Tongue (tissue), 3 donors: ENCODE measurements at places on chromosomes 12 and 14. TPM values are rescaled to one million over a fixed set of nuclear protein-coding genes. Genes with fewer than 3 reads are reported as not detected.
A peak's percentile ranks its signal among the peaks of the same experiment; 100 is the strongest.

DNA sequence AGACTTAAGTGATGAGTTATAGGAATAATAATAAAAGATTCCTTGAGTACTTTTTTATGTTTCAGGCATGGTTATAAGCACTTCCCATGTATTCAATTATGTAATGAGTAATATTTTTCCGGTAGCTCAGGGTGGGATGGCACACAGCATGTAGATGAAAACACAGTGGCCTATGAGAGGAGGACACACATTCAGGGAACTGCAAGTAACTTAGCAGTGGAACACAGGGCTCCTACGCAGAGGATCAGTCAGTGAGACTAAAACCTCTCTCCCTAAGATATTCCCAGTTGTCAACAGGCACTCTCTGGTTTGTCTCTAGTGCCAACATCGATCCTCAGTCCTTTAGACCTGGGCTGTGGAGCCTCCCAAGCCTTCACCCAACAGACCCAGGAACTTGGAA, 219.4 kb downstream of the DIO2 start:
- no peak for DNase-seq

GRCh38 chr12:53825246-53826081, 73.7 kb upstream of the CISTR start:
- DNase-seq = no peak

DNA sequence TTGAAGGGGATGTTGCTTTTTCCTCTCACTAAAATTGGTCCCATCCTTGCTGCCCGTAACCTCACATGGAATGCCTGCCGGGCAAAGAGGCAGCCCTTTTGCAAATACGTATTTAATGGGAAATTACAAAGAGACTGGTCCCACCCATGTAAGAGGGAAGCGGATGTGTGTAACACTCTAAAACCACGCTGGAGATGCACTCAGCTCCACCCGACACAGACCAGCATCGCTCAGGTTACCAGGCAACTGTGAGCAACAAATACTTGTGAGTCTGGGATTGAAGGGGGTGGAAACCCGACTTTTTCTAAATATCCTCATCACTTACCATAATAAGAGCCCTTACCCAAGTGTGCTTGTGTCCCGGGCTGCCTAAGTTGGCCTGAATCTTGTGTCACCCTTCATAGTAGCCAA, 47.7 kb downstream of the ELK3 start:
- DNase-seq = peak; percentile 88

DNA sequence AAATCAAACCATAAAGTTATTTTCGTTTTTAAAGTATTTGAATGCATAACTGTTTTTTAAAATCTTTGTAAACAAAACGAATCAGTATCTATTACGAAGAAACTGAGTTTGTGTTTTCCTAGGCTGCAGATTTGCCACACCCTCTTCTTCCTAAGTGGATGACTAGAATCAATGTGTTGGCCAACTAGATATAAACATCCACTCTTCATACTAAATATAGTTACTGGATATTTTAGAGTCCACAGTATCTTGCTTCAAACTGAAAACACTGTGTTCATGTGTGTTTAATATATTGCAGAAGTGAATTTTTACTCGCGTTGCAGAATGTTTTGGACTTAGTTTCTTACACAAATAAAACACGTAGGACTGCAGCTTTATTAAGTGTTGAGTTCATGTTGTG, 63.2 kb downstream of the KLHL28 start:
- peak; percentile 43 for DNase-seq

DNA sequence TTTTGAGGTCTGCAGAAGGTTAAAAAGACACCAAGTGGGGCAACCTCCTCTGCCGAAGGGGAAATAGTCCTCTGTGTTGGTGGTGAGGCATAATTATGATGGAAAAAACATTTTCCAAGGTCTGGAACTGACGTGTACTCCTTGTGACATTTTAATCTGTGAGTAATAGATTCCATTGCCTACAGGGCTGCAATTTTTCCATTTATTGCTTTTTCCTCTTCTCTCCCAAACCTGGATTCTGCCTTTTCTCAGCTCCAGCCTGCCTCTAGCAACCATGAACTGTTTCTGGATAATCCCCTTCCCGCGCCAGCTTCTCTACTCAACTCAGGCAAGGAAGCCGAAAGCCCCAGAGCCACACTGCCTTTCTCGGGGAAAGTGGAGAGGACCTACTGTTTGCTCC, 230.1 kb upstream of the PLXNC1 start:
- peak; percentile 17 for DNase-seq

DNA sequence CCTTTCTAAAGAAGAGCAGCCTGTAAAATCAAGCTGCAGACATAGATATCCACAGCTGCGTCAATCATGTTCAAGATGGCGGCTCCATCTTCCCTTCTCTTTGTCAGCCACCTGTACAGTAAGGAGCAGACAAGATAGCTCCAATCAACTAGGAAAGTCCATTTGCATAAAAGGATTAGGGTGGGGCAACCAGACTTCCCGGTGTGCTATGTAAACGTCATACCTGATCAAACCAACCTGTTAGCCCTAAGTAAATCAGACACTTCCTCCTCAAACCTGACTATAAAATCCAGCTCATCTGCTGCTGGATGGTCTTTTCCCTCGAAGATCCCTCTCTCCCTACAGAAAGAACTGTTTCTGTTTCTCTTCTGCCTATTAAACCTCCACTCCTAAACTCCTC, 60.1 kb downstream of the BCAT1 start:
- DNase-seq = no peak

GRCh38 chr14:56063131-56063530, 55.1 kb upstream of the PELI2 start:
- DNase-seq = no peak

GRCh38 chr14:22850944-22851764, 14.8 kb downstream of the MMP14 start:
- peak; percentile 92 for DNase-seq

GRCh38 chr12:20463913-20464524, 95.7 kb downstream of the PDE3A start:
- DNase-seq = no peak

- DNase-seq = no peak
These were observed 255.1 kb upstream of the KRR1 start for GRCh38 chr12:75766263-75767160.

DNA sequence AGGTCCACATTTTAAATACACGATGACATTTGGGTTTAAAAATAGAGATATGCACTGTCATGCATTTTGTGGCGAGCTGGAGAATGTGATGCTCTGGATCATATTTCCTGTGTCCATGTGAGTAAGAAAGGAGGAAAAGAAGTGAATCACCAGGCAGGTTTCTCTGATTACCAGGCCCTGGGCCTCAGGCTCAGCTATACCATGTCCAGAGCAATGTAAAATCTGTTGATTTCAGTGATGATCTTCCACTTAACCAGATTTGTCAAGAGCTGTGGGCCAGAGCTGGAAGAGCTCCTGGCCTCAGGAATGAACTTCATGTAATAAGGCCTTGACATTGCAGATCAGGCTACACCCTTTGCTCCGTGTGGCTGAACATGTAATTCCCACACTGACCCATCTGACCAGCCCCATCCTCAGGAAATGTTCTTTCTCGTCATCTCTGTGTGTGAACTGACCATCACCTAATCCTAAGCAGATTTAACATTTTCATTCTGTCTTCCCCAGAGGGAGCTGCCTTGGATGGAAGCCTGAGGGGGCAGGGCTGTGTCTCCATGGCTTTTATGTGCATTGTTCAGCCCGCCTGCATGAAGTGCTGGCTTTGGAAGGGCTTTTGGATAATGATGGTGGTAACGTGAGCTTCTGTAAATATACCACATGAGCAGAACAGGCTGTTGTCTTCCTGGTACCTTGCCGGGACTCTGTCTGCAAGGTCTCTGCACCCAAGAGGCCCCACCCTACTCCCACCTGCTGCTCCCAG, 54.5 kb downstream of the CRACR2A start:
- DNase-seq = peak; percentile 60

GRCh38 chr12:117441751-117442150, 80.3 kb upstream of the NOS1 start:
- peak; percentile 94 for DNase-seq

- no peak for DNase-seq
These were observed 7.5 kb upstream of the PTPRR start for GRCh38 chr12:70928071-70928470.

DNA sequence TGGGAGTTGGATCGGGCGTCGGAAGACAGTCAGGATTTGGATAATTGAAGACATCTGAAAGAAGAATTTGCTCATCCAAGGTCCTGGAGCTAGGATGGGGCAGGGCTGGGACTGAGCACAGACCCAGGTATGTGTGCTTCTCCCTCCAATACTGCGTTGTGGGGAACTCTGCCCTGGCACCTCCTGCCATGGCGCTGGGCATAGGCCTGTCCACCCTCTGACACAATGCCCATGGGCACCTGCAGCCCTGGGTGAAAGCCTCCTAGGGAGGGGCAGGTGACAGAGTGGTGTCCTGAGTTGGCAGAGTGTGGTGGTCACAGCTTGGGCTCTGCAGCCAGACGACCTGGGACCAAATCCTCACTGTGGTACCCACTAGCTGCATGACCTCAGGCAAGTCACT, 53.3 kb downstream of the CALM1 start:
- DNase-seq = no peak

GRCh38 chr12:2172491-2173214, 119.9 kb downstream of the CACNA1C start:
- DNase-seq = no peak

DNA sequence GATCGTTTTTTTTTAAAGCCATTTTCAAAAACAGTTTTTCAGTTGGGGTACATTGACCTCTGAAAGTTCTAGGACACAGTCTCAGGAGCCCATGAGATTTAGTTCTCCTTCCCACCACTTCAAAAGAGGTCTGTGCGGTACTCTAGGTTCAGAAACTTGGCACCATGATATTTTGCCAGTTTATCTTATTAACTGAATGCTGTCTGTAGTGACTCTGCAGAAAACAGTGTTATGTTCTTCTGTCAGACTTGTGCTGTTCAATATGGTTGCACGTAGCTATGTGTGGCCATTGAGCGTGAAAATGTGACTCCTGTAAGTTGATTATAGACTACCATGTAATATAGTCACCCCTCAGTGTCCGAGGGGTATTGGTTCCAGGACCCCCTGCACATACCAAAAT, 35.9 kb downstream of the CRADD start:
- no peak for DNase-seq

- peak; percentile 37 for DNase-seq
These were observed 43.2 kb downstream of the IRAK3 start for GRCh38 chr12:66232263-66232662.

DNA sequence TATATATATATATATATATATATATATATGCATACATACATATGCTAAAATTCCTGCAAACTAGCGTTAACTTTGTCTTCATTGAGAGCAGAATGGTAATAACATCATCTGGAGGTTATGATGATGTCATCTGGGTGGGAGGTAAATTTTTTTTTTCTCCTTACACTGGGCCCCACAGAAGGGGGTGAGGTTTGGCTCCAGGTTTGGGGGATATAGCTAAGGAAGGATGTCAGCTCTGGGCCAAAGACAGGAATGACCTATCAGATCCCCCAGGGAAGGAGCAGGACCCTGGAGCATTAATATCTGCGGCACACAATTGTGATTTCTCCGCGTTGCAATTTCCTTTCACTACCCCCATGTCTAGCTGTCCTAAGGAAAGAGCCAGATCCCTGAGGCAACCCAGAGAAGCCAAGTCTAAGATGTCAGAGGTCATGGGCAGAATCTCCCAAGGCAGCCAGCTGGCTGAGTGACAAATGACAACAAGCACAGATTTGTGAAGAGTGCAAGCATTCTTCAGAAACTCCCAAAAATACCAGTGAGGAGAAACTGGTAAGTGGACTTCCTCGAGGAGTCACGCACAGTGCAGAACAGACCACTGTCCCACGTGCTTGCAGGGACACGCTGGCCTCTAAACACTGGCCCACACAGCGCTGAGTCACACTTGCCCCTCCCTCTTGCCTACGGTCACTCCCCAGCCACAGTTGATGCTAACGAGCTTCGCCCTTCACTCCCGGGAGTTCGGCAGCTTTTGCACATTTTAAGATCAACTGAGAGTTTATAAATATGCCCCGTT, 9.9 kb downstream of the UBC start:
- DNase-seq = peak; percentile 60

DNA sequence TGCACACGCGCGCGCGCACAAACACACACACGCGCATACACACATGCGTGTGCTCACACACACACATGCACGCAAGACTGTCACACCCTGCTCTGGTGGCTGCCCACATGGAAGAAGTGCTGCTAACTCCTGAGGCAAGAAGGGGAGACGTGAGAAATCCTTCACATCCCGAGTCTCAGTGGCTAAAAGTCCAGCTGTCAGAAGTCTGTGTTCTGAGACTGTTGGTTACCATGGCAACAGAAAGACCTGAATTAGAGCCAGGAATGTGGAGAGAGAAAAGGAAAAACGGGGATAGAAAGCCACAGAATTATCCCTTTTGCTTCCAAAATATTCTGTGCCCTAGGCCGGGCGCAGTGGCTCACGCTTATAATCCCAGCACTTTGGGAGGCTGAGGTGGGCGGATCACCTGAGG, 71.2 kb downstream of the PPFIBP1 start:
- peak; percentile 96 for DNase-seq

The TMPRSS12 gene
- total RNA-seq = not detected

The CMA1 gene
- total RNA-seq = not detected

The CHD8 gene
- 48.0 TPM for total RNA-seq

The PZP gene
- not detected for total RNA-seq

The KCNA5 gene
- total RNA-seq = 3.7 TPM

The FAM222A gene
- total RNA-seq = 3.1 TPM

The VASH1 gene
- total RNA-seq = 13.1 TPM

The TOMM20L gene
- not detected for total RNA-seq

The CCDC184 gene
- 1.2 TPM for total RNA-seq

The SLC38A2 gene
- total RNA-seq = 374 TPM

The DENR gene
- 40.8 TPM for total RNA-seq

The SOAT2 gene
- not detected for total RNA-seq

The TMCC3 gene
- total RNA-seq = 20.7 TPM

The TPH2 gene
- 0.10 TPM for total RNA-seq
